Fibroblast of the aortic adventitia (primary cell): ENCODE measurements at places on chromosomes 5 and 9. TPM values are rescaled to one million over a fixed set of nuclear protein-coding genes. Genes with fewer than 3 reads are reported as not detected.

The FUT7 gene
- total RNA-seq, result not detected in 2 replicates

The PCDHB5 gene
- total RNA-seq, result 0.45 and 0.57 TPM in 2 replicates

The IFNA21 gene
- total RNA-seq, result not detected in 2 replicates

GRCh38 chr9:71706176-71706575, 62.1 kb downstream of the CEMIP2 start:
- no peak for DNase-seq

The C5orf63 gene
- 4.0 and 6.3 TPM in 2 replicates for total RNA-seq

The SPINK5 gene
- total RNA-seq, result not detected in 2 replicates

GRCh38 chr9:21153336-21154017, 11.8 kb upstream of the IFNW1 start:
- DNase-seq, result peak; percentile 8

GRCh38 chr5:166123717-166124116, 2167.7 kb upstream of the WWC1 start:
- no peak for DNase-seq

DNA sequence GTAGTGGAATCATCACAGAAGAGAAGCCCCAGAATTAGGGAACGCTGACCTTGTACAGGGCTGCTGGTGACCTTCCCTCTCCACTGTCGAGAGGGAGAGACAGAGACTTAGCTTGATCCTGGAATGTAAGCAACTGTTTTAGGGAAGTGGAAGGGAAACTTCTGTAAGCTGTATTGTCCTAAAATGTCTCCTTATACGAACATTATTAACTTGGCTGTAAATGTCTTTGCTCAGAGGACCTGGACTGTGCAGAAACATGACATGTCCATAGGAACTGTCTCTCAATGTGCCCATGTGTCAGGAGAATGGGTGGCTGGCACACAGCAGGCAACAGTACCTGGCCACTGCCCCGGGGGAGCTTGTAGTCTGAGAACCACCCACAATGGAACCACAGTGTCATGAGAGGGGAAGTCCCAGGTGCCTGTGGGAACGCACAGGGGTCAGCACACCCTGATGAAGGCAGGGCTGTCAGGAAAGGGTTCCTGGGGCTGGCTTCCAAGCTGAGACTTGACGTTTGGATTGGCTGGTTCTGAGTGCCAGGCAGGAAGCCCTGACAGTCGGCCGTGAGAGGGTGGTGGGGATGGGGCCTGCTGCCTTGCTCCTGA, 34.0 kb downstream of the DAP start:
- DNase-seq, result no peak

DNA sequence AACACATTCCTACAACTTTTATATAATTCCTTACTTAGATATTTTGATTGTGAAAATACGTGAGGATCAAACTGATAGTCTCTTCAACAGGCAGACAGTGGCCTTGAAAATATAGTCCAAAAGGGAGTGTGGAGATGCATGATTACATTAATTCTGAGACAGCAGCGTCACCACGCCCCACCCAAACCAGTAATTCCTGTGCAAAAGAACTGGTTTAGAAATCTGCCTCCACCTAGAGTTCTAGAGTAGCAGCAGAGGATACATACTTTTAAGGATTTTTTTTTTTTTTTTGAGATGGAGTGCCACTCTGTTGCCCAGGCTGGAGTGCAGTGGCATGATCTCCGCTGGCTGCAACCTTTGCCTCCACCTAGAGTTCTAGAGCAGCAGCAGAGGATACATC, 1.6 kb upstream of the TUT7 start:
- DNase-seq, result no peak

DNA sequence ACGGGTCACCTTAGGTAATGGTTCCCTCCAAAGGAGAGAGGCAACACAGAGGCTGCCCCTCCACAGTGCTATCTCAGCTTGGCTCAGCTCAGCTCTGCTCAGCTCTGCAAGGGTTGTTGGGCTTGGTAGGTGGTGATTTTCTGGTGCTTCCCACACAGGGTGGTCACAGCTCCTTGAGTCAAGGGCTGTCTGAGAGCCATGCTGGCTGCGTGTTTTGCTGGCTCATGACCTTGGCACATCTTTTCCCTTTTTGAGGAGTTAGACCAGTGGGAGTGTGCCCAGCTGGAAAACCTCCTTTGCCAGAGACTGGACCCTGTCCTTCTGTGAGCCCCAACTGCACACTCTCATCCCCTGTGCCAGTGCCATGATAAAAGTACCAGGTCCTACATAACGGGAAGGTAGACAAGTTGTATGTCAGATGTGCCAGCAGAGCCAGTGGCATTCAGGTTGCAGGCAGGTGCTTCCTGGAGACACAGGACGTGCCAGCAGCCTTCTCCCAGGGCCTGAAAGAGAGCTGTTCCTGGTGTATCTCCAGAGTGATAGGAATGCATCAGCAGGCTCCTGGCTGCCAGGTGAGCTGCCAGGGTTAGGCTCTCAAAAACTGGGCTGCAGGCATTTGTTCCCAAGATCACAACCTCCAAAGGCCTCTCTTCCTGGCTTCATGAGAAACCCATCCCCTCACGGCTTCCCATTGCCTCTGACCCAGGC, 118.6 kb upstream of the CXCL14 start:
- no peak for DNase-seq

GRCh38 chr5:179793468-179794139, at the start of gene LTC4S:
TSS of gene LTC4S (plus strand) at chr5:179793986. CDS start at chr5:179794081, 95 bp downstream.
- DNase-seq, result peak; percentile 80

DNA sequence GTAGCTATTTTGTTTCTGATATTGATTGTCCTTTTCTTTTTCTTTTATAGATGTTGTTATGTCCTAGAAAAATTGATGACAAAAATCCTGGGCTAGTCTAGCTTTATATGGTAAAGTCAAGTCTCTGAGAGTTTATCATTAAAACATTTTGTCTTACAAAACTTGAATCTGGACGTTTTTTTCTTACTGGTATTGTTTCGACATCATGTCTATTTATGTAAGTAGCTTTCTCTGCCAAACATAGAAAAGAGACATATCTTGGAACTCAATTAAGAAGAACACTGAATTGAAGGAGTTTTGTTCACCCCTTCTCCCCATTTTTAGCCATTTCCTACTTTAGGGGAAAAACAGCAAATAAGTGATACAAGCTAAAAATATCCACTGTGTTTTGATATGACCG, 151.5 kb downstream of the ISOC1 start:
- DNase-seq, result peak; percentile 77

GRCh38 chr5:87653242-87653641, 240.5 kb upstream of the CCNH start:
- no peak for DNase-seq

DNA sequence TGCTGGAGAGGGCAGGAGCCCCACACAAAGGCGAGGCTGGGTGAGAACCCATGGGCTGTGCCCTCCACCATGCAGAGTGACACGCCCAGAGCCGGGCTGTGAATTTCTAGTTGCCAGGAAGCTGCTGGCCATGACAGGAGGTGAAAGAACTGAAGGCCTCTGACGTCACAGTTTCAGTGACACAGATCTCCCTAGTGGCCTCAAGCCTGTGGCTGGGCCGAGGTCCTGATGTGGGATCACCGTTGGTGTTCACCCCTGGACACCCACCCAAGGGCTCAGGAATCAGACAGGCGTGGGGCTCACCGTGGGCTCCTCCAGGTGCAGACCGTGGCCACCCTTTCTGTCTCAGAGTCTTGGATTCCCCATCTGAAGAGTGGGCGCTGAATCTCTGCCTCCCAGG, 39.9 kb downstream of the MSX2 start:
- DNase-seq, result no peak

DNA sequence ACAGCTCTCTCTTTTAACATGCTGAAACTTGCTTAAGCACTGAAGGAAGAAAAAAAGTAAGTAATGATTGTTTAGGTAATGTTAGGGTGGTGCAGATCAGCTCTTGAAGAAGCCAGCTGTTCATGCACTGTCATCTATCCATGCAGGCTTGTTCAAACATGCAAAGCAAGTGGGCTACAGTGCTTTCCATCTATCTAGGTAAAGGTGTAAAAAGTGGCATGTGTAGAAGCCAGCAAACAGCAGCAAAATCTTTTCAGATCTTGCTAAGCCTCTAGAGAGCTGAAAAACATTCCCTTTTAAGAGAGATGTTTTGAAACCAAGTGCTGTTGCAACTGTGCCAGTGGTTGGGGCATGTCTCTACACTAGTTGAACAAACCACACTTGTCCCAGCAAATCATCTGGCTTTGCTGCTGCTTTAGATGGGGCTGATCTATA, 214.4 kb downstream of the EFNA5 start:
- no peak for DNase-seq

- peak; percentile 77 for DNase-seq
These were observed 168.6 kb downstream of the MPDZ start for GRCh38 chr9:13110766-13111417.

GRCh38 chr5:180658774-180659564, 9.6 kb upstream of the FLT4 start:
- DNase-seq, result no peak
